ENCODE measurements at places on chromosomes 1 and 21.

- DNase-seq = no peak
Measured at GRCh38 chr1:243443557-243443956, 187.7 kb downstream of the SDCCAG8 start.

DNA sequence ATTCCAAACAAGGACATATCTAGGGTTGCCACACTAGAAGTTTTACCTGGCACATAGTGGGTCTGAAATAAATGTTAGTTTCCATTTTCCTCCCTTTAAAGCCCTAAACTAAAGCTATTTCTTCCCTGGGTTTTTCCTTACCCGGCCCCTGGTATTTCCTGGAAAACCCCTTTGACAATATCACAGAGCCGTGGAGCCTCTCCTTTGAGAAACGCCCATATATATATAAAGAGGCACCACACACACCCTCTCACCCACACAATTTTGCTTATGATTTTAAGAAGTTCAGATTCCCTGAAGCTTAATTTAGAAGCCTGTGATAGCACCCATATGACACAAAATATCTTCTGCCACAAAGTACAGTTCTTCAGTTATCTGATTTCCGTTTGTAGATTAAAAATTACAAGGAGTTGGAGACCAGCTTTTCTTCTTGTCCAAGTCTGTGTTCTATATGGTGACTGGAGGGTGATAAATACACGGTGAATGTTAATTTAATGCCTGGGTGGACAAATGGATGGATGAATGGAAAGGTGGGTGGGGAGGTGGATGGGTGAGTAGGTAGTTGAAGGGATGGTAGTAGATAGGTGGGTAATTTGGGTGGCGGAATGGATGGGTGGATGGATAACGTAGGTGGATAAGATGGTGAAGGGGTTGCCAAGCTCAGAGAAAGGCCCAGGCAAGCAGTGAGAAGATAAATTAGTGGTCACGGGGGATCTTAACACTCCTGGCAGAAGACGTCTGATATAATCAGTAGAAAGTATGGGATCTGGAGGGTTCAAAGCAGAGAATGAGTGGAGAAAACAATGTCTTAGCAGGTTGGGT, 154.4 kb upstream of the FGGY start:
- no peak for DNase-seq

GRCh38 chr1:210412240-210412639, 83.5 kb downstream of the HHAT start:
- no peak for DNase-seq

- DNase-seq = no peak
Measured at GRCh38 chr1:156198831-156199349, 5.0 kb downstream of the SLC25A44 start.

- no peak for DNase-seq
Measured at GRCh38 chr1:246680696-246681130, 43.5 kb upstream of the SCCPDH start.

DNA sequence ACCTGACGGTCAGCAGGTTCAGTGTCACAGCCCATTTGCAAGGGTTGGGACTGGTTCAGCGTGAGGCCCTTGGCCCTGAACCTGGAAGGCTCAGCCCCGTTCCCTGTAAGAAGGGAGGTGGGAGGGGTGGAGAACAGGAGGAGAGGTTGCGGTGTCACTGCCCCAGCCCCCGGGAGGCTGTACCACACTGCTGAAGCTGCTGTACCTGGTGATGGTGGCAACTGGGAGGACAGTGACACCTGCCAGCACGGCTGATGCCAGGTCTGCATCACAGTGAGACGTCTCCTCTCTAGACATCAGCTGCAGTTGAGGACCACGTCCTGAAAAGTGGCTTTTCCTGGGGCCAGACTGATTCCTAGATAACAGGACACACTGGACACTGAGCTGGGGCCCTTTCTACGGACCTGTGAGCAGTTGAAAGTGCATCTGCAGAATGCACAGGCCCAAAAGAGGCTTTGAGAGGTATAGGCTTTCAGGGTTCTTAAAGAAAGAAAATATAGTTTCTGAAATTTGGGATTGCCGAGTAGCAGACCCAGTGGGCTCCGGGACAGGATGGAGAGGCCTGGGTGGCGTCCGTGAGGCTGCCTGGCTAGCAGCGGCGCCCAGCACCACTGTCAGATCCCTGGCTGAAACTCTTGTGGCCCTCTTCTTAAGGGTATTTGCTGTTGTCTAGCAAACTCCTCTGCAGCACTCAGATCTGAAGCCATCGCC, 47.7 kb downstream of the COQ8A start:
- DNase-seq = no peak

GRCh38 chr1:84642774-84643173, 47.5 kb downstream of the SSX2IP start:
- no peak for DNase-seq

DNA sequence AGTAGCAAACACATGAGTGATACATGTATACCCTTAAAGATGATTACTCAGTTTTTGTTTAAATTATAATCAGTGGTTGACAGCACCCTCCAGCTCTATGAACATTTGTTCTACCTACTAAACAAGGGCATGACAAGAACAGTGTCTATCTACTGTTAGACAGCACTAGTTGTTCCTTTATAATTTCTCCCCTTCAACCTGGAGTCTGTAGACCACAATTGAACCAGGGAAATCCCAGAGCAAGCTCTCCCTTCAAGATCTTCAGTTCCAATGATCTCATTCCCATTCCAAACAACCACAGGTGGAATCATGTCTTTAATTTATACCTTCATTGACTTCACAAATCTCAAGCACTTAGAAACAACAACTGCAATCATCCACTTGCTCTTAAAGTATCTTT, 216.1 kb downstream of the HHIPL2 start:
- no peak for DNase-seq

DNA sequence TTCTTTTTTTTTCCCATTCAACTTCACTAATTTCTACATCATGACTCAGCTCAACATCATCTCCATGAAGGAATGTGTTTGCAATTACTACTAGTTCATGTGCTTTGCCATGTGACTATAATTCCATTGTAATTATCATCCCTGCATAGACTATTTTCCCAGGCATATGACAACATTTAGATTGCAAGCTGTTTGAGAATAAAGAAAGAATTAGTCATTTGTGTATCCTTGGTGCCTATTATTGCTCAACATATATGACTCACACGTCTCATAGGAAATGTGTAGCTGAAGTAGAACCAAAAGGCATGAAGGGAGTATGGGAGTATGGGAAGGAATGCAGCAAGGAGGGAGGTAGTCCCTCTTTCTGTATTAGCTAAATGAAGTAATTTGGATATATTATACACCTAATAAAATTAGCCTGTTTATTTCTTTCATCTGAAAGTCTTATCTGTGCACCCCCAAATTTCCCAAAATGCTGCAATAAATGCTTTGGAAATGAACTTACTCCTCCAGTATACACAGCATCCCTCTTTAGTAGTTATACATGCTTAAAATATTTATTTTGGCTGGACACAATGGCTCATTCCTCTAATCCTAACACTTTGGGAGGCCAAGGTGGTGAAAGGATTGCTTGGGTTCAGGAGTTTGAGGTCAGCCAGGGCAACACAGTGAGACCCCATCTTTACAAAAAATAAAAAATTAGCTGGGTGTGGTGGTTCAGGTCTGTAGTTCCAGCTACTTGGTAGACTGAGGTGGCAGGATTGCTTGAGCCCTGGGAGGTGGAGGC, 316.9 kb upstream of the ADGRL4 start:
- DNase-seq = no peak

DNA sequence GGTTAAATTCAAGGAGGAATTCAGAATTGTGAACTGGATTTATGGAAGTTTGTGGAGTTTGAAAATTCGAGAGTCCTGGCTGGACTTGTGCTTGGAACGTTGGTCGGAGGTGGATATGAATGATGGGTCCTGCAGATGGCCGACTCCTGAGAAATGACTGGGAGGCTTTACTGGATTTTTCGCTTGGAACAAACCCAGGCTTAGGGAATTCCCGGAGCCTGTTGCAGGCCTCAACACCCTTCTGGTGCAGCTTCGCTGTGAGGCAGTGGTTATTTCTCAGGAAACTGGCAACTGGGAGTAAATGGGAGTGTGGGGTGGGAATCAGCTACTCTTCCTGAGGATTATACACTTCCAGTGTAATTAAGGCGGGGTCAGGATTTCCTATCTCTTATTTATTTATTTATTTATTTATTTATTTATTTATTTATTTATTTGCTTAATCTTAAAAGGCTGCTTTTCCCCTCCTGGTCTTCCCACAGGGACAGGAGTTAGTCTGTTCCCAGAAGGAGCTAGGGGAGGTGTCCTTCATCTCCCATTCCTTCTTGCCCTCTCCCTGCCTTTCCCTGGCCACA, 21.1 kb downstream of the MAPKAPK2 start:
- DNase-seq = no peak

GRCh38 chr1:64986903-64987871, 20.8 kb upstream of the JAK1 start:
- DNase-seq = no peak

DNA sequence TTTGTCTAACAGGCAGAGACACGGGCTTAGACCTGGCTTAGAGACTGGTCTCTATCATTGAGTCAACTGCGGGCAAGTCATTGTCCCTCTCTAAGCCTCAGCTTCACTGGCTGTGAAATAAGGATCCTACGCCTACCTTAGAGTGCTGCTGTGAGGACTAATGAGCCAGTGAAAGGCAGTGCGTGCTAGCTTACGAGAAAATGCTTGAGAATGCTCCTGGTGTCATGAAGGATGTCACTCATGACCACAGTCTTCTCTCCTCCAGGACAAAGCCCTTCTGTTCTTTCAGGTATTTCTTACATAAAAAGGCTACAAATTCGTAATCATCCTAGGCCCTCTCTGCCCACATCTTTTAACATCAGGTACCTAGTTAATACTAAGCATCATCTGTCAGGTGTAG, 16.5 kb upstream of the A3GALT2 start:
- no peak for DNase-seq

GRCh38 chr1:205907794-205908193, 35.5 kb downstream of the SLC26A9 start:
- DNase-seq = peak; percentile 41

- no peak for DNase-seq
Measured at GRCh38 chr1:159675046-159675445, 39.3 kb downstream of the CRP start.

- DNase-seq = no peak
Measured at GRCh38 chr1:115880981-115881672, 40.2 kb upstream of the NHLH2 start.

GRCh38 chr1:68377098-68377497, 72.7 kb downstream of the RPE65 start:
- DNase-seq = no peak

DNA sequence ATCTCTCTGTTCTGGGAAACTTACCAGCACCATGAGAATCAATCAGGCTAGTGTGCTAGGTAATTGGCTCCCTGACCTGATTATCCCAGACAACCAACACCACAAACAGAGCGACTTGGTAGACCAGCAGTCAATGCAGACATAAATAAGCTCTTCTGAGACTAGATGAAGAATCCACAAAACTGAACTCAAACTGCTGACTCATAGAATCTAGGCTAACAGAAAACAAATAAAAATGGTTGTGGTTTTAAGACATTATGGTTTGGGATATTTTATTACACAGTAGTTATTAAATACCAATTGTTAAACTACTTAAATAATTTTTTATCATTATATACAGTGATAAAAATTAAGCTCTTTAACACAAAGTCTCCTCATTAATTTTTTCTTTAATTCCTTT, 535.7 kb downstream of the COL11A1 start:
- no peak for DNase-seq

DNA sequence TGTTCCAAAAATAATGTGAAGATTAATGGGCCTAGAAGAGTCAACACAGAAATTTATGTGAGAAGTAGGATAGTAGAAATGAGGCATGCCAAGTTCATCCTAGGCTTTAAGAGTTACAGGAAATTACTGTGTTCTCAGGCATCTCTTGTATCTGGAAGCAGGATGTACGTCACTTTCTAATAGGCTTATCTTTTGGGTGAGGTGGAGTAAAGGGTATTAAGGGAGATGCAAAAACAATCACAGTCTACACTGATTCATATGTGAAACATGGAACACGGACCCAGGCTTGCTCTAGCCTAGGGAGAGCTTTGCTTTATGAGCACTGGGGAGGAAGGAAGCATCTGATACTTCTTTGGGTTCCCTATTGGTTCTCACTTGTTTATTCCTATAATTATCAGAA, 84.5 kb upstream of the RGS4 start:
- no peak for DNase-seq

DNA sequence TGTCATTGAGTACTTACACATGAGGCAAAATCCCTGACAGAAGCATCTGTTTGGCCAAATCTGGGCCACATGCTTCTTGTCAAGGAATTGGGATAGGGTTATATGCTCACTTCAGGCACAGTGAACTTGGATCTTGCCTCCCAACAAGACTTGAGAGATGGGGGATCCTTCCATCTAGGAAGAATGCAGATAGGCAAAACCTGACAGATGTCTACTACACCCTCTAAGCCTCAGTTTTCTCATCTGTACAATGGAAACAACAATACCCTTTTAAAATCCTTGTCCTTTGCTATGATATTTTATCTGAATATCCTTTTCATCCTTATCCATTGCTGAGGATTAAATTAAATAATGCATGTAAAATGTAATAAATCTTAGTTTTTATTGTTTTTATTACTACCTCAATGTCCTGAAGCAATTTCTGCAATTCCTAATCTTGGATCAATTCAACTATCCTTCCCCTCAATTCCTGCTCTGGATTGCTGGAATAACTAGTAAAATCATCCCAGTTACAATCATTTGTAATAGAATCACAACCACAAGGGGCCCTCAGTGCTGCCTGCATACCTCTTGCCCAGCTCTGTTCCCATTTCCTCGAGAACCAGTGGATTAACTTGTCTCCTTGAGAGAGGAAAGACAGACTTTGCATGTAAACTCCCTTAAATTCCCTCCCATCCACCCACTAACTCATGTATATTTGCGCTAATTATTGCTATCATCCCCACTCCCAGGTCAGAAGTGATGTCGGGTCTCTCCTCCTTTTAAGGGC, 8.1 kb upstream of the XPR1 start:
- DNase-seq = peak; percentile 40

GRCh38 chr1:243735457-243735856, 114.6 kb downstream of the AKT3 start:
- DNase-seq = no peak

- DNase-seq = no peak
Measured at GRCh38 chr21:32304998-32305397, 6.3 kb downstream of the MRAP start.

DNA sequence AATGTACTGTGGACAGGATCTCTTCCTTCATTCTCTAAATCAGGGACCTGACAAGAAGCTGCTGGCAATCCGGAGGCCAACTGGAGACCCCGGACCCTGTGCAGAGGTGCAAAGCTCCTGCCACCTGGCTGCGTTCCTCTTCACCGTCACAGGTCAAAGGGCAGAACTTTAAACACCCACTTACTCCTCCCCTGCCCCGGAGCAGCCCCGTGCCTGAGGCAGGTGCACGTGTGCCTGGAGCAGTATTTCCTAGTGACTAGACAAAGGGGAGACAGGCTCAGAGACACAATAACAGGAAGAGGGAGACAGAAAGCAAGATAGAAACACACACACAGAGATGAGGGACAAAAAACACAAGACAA, 6.6 kb upstream of the PIGC start:
- no peak for DNase-seq

DNA sequence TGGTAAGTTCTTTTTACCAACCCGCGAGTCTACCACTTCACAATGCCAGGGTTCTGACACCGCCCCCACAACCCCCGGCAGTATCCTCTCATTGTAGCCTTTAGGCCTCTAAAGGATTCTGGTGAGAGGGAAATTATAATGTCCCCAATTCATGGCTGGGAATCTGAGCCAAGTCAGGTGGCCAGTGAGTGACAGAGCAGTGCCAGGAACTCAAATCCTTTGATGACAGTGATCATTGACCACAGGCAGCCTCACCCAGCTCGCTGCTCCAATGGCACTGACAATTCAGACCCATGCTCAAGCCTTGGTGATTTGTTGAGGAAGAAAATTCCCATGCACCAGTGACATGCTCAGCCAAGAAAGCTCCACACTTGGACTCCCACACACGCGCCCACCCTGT, 63.4 kb upstream of the CSF1 start:
- no peak for DNase-seq
